Nephron progenitor cell (in vitro differentiated cells): ENCODE measurements at places on chromosomes 12 and 14.

DNA sequence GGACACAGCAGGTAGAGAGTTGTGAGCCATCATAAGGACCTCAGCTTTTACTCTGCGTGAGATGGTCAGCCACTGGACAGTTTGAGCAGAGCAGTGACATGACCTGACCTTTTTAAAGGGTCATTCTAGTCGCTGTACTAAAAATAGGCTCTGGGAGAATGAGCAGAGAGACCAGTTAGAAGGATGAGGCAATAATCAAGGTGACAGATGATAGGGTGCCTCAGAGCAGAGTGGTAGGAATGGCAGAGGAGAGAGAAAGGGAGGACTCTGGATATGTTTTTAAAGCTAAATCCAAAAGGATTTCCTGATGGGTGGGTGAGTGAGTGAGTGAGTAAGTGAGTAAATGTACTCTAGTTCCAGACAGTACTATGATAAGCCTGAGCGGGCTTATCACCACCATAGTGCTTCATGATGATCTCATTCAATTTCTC, 83.6 kb upstream of the ARHGAP5 start:
- DNase-seq, result no peak

- no peak for DNase-seq
Measured at GRCh38 chr12:75714462-75715322, 203.3 kb upstream of the KRR1 start.

DNA sequence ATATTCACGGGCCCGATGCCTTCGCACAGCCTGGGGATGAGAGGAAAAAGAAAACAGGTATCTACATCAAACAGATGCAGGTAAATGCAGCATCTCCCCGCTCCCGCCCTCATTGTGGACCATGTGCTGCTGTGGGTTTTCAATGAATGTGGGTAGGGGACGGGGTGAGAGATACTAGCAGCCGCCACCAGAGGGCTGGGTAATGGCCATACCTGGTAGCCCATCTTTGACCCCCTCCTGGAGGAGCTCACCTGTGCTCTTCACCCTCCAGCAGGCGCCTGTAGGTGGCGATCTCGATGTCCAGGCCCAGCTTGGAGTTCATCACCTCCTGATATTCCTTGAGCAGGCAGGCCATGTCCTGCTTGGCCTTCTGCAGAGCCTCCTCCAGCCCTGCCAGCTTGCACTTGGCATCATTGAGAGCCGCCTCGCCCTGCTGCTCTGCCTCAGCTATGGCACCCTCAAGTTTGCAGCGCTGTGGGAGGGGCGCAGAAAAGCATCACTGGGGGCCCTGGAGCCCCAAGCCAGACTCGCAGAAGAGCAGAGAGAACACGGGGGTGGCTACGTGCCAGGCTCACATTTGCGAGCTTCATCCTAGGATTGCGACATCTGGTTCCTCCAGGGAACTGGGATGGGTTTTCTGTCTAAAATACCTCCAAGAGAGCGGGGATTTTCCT, 10.2 kb downstream of the KRT82 start:
- DNase-seq, result peak; percentile 29

DNA sequence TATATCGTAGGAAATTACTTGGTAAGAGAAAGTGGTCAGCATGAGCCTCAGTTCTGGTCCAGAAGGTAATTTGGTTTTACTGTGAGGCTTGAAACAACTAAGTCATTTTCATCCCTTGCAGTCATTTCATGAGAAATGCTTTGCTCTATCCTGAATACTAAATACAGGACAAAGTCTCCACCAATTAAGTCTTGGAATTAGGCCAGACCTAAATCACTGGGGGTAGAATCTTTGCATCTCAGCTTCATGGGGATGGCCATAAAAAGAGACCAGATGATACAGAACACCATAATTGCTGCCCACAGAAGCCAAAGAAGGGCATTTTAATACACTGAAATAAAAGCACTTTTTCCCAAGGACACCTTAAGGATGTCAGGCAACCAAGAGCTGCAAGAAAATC, 277.9 kb upstream of the DCN start:
- DNase-seq, result no peak

GRCh38 chr14:99282261-99283050, 10.5 kb upstream of the BCL11B start:
- DNase-seq, result no peak

GRCh38 chr12:112146123-112146522, 20.8 kb downstream of the TRAFD1 start:
- no peak for DNase-seq

DNA sequence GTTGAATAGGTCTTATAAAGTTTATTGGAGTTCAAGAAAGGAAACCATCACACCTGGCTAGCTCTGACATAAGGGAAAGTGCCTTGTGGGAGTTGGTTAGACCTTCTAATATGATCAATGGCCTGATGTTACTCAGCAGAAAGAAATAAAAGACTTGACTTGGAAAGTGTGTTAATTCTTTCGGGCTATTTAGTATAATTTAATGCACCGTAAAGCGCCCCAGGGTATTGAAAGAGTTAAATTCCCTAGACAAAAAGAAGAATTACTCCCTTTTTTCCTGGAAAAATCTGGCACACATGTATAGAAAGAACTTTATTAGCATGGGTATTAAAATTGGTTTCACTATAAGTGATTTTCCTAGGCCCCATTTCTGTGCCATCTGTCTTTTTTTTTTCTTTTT, 1125.7 kb upstream of the FLRT2 start:
- no peak for DNase-seq

- DNase-seq, result no peak
Measured at GRCh38 chr14:61247935-61248334, 33.2 kb downstream of the TMEM30B start.

DNA sequence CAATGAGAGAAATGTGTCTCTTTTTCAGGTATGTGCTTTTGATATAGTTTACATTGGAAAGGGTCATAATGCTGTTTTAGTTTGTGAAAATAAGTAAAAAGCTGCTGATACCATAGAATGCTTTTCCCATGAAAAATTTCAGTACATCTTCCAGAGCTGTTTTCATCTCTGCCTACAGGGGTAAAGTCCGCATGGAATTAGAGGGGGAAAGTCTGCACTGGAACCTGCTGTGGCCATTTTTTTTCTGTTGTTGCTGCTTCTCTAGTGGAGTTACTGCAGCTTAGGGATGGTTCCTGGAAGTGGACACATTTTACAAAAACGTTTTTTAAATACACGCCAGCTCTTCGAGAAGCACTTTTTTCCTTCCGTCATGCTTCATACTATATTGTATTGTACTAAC, 81.3 kb downstream of the VEZT start:
- no peak for DNase-seq

- DNase-seq, result no peak
Measured at GRCh38 chr12:111369496-111370220, 763 bp upstream of the PHETA1 start.

DNA sequence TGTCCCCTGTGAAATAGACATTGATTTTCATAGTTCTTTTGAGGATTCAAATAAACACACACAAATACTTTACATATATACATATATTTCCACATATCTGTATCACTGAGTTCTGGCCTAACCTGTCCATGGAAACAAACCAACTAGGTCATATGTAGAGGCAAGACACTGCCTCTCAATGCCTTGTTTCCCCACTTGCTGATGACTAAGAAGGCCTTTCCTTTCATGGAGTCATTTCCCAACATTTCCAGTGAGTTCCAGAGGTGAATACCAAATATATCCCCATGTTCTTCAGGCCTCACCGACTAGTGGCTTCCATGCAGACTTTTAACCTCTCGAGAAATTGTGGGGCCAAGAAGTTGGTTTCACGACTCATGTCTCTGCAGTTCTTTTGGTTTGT, 120.8 kb downstream of the DNAI7 start:
- DNase-seq, result no peak
